ENCODE measurements at places on chromosomes 16 and 17. TPM values are rescaled to one million over a fixed set of nuclear protein-coding genes. Genes with fewer than 3 reads are reported as not detected.

DNA sequence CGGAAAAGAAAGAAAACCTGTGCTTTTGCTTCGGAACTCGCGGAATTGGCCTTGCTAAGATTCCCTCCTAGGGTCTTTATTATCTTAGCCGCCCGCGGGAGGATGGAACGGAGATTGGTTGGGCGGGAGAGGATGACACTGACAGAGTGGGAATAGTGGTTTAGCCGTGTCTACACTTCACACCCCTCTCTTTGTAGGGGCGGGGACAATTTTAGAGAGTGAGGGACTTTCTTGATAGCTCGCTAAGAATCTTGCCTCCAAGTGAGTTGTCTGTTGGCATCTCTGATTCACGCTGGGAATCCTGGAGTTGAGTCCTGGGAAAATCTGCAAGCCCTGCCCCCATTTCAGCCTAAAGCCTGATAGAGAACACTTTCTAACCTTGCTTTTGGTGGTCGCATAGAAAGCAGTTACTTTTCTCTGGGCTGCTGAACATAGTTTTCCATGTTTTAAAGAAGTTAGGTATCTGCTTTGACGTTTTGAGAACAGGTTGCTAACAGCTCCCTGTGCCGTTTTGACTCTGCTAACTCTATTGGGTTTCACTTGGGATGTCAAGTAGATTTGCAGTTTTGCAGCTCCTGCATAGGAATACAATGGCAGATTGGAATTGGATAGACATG lies 697 bp downstream of the NOL11 start:
- H3K4me3 ChIP-seq, result peak overlapping the region; percentile 93
- H3K27me3 ChIP-seq, result no peaks in the 10 kb centered on the region
- DNase-seq, result no peak
- H3K4me1 ChIP-seq, result peaks cover 9% of the 10 kb centered on the region
- H3K36me3 ChIP-seq, result peaks cover 10% of the 10 kb centered on the region
- peak overlapping the region; percentile 67 for H3K27ac ChIP-seq

GRCh38 chr16:637081-638018 lies 1.2 kb upstream of the METTL26 start:
- DNase-seq, result peak; percentile 89
- H3K4me1 ChIP-seq, result peaks cover 17% of the 10 kb centered on the region
- no peaks in the 10 kb centered on the region for H3K27me3 ChIP-seq

- peak overlapping the region; percentile 93 for H3K27ac ChIP-seq
- DNase-seq, result peak; percentile 21
- H3K27me3 ChIP-seq, result no peaks in the 10 kb centered on the region
- no peak overlapping the region for H3K4me3 ChIP-seq
- H3K36me3 ChIP-seq, result no peaks in the 10 kb centered on the region
Measured at GRCh38 chr17:41799366-41799765, 12.4 kb downstream of the P3H4 start.

- no peaks in the 10 kb centered on the region for H3K4me1 ChIP-seq
- no peak for DNase-seq
- no peaks in the 10 kb centered on the region for H3K27me3 ChIP-seq
- H3K4me3 ChIP-seq, result no peak overlapping the region
- no peaks in the 10 kb centered on the region for H3K36me3 ChIP-seq
- H3K27ac ChIP-seq, result no peak overlapping the region
Measured at GRCh38 chr16:86896976-86897375, 318.6 kb downstream of the FOXL1 start.

GRCh38 chr17:68381076-68381900 lies 76.0 kb downstream of the WIPI1 start:
- no peaks in the 10 kb centered on the region for H3K27me3 ChIP-seq
- H3K4me1 ChIP-seq, result peaks cover 28% of the 10 kb centered on the region
- DNase-seq, result no peak
- no peaks in the 10 kb centered on the region for H3K36me3 ChIP-seq

GRCh38 chr16:48354877-48355855 lies 30.0 kb downstream of the SIAH1 start:
- no peak overlapping the region for H3K4me3 ChIP-seq
- H3K27ac ChIP-seq, result no peak overlapping the region
- peaks cover under 1% of the 10 kb centered on the region for H3K4me1 ChIP-seq
- H3K36me3 ChIP-seq, result peaks cover 22% of the 10 kb centered on the region
- H3K27me3 ChIP-seq, result no peaks in the 10 kb centered on the region

DNA sequence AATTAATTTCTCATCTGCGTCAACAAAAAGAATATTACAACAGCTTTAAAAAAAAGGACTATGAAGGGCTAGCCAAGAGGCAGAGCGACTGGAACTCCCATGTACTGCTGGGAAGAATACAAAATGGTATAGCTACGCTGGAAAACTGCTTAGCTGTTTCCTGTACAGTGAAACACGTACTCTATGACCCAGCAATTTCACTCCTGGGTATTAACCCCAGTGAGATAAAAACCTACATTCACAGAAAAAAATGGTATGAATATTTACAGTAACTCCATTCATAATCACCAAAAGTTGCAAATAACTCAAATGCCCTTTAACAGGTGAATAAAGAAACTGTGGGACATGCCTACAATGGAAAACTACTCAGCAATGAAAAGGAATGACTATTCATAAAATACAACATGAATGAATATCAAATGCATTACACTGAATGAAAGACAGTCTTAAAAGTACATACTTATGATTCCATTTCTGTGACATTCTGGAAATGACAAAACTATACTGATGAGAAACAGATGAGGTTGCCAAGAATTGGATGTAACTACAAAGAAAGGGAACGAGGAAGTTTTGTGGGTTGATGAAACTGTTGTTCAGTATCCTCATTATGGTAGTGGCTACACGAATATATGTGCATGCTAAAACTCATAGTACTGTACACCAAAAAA lies 27.6 kb downstream of the CMTM4 start:
- peaks cover under 1% of the 10 kb centered on the region for H3K4me1 ChIP-seq
- no peaks in the 10 kb centered on the region for H3K27me3 ChIP-seq
- no peak for DNase-seq

DNA sequence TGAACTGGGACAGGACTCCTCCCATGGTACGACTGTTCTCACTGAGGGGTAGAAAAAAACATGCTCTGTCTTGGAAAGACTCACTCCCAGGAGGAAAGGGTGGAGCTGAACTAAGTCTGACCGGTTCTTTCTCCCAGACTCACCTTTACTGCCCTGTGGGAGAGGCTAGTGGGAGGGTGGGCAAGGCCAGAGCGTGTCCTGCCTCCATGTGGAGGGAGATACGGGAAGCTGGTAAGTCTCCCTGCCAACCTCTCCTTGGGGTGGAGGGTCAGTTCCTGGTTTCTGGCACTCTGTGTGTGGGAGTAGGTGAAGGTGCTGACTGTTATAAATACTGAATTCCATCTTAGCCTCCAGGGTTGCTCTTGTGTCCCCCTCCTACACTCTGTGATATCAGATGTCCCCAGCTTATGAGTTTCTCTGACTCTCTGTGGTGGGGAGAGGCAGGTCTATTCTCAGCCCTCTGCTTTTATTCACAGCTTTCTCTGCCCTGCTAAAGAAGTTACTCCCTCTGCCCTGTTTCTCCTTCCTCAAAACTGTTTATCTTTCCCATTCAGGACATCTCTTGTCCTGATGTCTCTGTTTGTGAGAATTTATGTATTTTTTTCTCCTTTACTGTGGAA lies 26.9 kb upstream of the FAM20A start:
- no peaks in the 10 kb centered on the region for H3K27me3 ChIP-seq
- H3K36me3 ChIP-seq, result no peaks in the 10 kb centered on the region
- H3K4me1 ChIP-seq, result peaks cover 8% of the 10 kb centered on the region
- peak; percentile 10 for DNase-seq
- H3K4me3 ChIP-seq, result no peak overlapping the region

DNA sequence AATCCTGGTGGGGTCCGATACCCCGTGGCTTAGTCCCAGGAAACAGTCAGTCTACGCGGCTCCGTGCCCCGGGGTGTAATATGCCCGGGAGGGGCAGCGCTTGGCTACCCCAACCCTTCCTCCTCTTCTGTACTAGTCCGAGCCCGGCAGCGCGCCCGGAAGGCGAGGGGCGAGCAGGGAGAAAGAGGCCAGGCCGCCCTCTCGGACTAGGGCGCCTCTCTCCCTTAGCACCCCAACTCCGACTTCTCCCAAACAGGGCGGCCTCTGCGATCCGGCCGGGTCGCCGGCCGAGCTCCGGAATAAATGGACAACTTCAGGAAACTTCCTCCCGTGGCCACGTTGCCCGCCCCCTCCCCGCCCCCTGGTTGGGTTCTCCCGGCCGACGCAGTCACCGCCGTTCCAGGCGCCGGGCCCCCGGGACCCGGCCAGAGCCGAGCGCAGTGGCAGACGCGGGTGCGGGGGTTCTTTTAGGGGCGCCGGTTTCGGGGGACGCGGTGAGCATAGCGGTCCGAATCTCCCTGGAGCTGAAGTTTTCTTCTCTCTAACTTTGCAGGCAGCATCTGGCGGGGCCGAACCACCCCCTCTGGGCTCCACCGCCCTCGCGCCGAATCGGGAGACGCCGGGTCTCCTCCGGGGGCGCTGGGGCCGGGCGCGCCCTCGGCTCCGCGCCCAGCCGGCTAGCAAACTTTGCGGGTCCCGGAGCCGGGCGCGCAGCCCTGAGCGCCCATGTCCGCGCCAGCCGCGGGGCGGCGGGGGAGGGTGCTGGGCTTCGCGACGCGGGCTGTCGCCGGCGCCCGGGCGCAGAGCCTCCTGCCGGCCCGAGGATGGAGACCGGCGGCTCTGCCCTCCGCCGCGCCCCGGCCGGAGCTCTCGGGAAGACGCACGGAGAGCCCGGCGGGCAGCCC lies at the start of gene SDK2:
Gene SDK2, minus strand, starts transcription at position 301 of the 905 bp plus-strand sequence. CDS start 357 bp downstream, outside the sequence.
- no peaks in the 10 kb centered on the region for H3K36me3 ChIP-seq
- H3K4me3 ChIP-seq, result peak within 1 kb of the TSS; percentile 46
- DNase-seq, result peak; percentile 39
- H3K27ac ChIP-seq, result no peak within 1 kb of the TSS

DNA sequence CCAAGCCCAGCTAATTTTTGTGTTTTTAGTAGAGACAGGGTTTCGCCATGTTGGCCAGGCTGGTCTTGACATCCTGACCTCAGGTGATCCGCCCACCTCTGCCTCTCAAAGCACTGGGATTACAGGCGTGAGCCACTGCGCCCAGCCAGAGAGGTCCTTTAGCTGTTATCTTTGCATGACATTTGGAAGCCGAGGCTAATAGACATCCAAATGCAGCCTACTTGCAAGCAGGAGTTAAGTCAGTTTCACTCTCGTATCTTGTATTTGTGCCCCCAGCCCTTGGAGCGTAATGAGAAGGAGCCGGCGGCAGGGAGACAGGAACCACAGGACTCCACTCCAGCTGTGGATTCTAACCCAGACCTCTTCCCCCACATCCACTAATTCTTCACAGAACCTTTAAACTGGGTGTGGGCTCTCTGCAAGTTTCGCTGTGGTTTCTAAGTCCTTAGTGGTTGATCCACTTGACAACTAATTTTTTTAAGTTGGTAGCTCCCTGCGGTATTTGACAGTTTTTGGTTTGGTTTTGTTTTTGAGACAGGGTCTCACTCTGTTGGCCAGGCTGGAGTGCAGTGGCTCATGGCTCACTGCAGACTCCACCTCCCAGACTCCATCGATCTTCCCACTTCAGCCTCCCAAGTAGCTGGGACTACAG lies 3.1 kb upstream of the CYTH1 start:
- H3K27ac ChIP-seq, result peak overlapping the region; percentile 0
- no peaks in the 10 kb centered on the region for H3K27me3 ChIP-seq
- H3K36me3 ChIP-seq, result no peaks in the 10 kb centered on the region
- DNase-seq, result no peak

GRCh38 chr17:55062921-55063320 lies 94.4 kb downstream of the STXBP4 start:
- peaks cover 4% of the 10 kb centered on the region for H3K4me1 ChIP-seq
- H3K36me3 ChIP-seq, result no peaks in the 10 kb centered on the region
- no peak overlapping the region for H3K4me3 ChIP-seq
- DNase-seq, result no peak

- no peak overlapping the region for H3K27ac ChIP-seq
- no peak overlapping the region for H3K4me3 ChIP-seq
- no peaks in the 10 kb centered on the region for H3K36me3 ChIP-seq
- no peak for DNase-seq
- H3K27me3 ChIP-seq, result no peaks in the 10 kb centered on the region
- H3K4me1 ChIP-seq, result peaks cover 37% of the 10 kb centered on the region
Measured at GRCh38 chr16:29756654-29757053, 10.9 kb upstream of the C16orf54 start.

GRCh38 chr17:15910791-15911190 lies 34.1 kb upstream of the ADORA2B start:
- H3K27ac ChIP-seq, result no peak overlapping the region
- no peak for DNase-seq
- no peak overlapping the region for H3K4me3 ChIP-seq
- H3K4me1 ChIP-seq, result no peaks in the 10 kb centered on the region
- H3K27me3 ChIP-seq, result no peaks in the 10 kb centered on the region

- peaks cover 24% of the 10 kb centered on the region for H3K4me1 ChIP-seq
- H3K27me3 ChIP-seq, result no peaks in the 10 kb centered on the region
- H3K4me3 ChIP-seq, result no peak overlapping the region
- no peak for DNase-seq
Measured at GRCh38 chr17:50900383-50900892, 34.3 kb upstream of the TOB1 start.

DNA sequence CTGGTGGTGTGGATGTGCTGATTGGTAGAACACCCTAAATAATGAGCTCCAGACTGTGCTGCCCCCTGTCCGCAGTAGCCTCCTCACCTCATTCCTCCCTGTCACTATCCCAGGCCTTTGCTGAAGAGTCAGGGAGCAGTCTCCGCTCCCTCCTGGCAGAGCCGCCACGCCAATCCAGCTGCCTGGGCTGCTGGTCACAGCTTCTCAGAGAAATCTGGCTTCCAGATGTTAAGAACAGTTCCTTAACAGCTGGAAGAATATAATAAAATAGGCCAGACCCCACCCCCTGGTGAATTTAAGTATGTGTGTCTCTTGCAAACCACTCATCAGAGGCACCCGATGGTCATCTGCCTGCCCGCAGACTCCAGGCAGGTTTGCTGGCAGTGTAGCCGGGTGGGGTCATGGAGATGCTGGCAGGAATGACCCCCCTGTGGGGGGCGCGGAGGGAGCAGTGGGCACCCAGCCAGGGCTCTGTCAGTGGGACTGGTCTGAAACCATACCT lies 161.0 kb downstream of the CCDC182 start:
- no peaks in the 10 kb centered on the region for H3K4me1 ChIP-seq
- no peak for DNase-seq
- H3K27ac ChIP-seq, result no peak overlapping the region
- H3K27me3 ChIP-seq, result no peaks in the 10 kb centered on the region
- no peak overlapping the region for H3K4me3 ChIP-seq

The RDM1 gene
- total RNA-seq, result not detected

The KRTAP2-3 gene
- total RNA-seq, result not detected

The DPEP2NB gene
- not detected for total RNA-seq

The G6PC1 gene
- not detected for total RNA-seq

The KRT25 gene
- not detected for total RNA-seq

The KRTAP4-9 gene
- not detected for total RNA-seq

The PRR29 gene
- 3.2 TPM for total RNA-seq

The ITGAL gene
- total RNA-seq, result 4.6 TPM

The NOG gene
- total RNA-seq, result 0.81 TPM

The IGSF6 gene
- total RNA-seq, result 0.56 TPM

Data from thyroid gland (tissue), 4 donors.